ENCODE measurements at places on chromosomes 2 and 18.

- DNase-seq, result no peak
Measured at GRCh38 chr18:44884431-44884830, 203.7 kb downstream of the SETBP1 start.

GRCh38 chr2:134073023-134073422 lies 180.8 kb upstream of the MGAT5 start:
- DNase-seq, result no peak

- no peak for DNase-seq
Measured at GRCh38 chr2:24779116-24779515, 14.1 kb downstream of the PTRHD1 start.

GRCh38 chr18:56639104-56639381 lies 651 bp upstream of the TXNL1 start:
- DNase-seq, result no peak

DNA sequence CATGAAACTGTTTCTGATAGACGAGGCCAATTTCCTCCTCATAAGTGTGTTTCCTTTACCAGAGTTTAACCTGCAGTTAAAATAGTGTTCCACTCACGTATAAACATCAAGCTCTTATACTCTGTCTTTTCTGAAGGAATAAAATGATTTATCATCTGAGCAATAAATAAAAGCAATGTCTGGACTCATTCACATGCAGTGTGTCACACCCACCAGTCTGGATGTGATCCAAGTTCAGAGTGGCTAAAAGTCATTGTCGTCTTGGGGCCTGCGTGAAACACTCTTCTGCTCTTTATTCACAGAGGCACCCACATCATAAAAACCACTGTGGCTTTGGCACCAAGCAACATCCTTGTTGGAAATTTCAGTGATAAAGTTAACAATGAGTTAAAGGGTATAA lies 19.5 kb upstream of the SLC9A4 start:
- no peak for DNase-seq

GRCh38 chr2:217370391-217370790 lies 510.5 kb upstream of the TNP1 start:
- DNase-seq, result no peak

- DNase-seq, result no peak
Measured at GRCh38 chr2:65070172-65070830, 14.1 kb downstream of the CEP68 start.

GRCh38 chr18:8319798-8320489 lies 289.3 kb upstream of the RAB12 start:
- no peak for DNase-seq

GRCh38 chr2:58906081-58906645 lies 665.0 kb upstream of the FANCL start:
- DNase-seq, result no peak

GRCh38 chr2:170813611-170814532 lies 2.8 kb upstream of the GAD1 start:
- DNase-seq, result no peak

DNA sequence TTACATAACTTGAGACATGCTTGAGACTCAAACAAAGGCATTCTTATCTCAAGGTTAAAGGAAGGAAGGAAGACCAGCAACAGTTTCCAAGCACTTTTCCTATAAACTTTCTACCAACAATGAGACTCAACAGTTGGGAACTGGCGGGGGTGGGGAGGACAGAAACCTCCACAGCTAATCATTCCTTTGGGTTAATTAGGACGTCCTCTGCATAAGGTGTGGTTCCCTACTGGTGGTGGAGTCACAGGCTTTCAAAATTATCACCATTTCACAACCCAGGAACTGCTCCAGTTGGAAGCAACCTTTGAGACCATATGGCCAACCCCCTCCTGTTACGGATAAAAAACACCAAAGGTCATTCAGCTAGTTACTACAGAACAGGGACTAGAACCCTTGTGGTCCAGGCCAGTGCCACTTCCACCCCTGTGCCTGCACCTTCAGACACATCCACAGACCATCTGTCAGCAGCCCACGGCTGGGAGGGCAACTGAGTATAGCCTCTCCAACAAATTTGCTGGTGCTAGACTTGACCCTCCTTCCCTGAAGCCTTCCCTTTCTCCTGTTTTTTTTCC lies 30.1 kb upstream of the ATL2 start:
- no peak for DNase-seq

DNA sequence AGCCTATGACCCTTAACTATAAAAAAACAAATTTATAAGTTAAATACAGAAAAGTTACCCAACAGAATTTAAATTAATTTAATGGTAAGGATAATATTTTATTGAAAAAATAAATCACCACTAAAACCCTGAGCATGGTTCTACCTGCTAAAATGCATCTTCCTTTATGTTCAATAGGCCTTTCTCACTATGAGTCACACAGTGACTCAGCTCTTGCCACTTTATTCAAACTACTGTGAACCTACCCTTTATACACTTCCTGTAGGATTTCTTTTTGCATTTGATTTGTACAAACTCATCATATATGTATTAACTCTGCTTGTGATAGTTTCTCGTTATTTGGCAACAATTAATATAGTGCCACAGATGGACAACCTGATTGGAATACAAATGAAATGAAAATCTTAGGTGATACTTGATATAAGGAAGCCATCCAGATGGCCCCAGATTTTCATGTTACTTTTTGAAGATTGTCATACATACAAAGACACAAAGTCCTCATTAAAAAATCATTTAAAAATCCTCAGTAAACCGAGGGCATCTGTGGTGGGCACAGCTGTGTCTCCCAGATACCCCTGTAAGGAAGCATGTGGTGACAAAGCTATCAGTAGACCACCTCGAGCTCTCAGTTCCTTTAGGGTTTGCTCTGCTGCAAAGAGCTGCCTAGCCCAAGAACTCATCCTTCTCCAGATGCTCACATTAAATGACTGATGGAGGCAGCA lies 55.2 kb upstream of the COBLL1 start:
- no peak for DNase-seq

DNA sequence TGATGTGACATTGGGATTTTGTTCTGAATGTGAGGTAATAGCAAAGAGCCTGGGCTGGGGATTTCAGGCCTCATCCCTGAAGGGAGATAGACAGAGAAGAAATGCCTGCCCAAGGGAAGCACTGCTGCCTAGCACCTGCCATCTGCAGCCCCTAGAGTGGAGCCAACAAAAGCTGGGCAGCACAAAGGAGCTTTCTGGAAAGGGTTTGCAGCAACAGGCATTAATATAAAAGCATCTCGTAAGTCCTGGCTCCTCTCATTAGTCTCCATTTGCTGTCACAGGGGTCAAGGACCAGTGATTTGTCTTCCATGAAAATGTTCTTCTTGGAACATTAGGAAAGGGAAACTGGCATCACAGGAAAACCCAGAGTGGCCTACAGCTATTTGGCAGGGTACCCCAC lies 157.2 kb upstream of the SLC14A2 start:
- no peak for DNase-seq

GRCh38 chr2:219207884-219208740 lies 1.5 kb downstream of the ZFAND2B start:
- DNase-seq, result no peak

GRCh38 chr2:85853499-85854165 lies 35.2 kb downstream of the ST3GAL5 start:
- DNase-seq, result no peak

- no peak for DNase-seq
Measured at GRCh38 chr2:44570271-44570670, 208.5 kb downstream of the CAMKMT start.

- DNase-seq, result no peak
Measured at GRCh38 chr2:208407667-208408066, 1.1 kb downstream of the PTH2R start.

- no peak for DNase-seq
Measured at GRCh38 chr2:71544919-71545571, 91.7 kb downstream of the DYSF start.

GRCh38 chr2:70458661-70459060 lies 95.0 kb downstream of the TGFA start:
- DNase-seq, result no peak

DNA sequence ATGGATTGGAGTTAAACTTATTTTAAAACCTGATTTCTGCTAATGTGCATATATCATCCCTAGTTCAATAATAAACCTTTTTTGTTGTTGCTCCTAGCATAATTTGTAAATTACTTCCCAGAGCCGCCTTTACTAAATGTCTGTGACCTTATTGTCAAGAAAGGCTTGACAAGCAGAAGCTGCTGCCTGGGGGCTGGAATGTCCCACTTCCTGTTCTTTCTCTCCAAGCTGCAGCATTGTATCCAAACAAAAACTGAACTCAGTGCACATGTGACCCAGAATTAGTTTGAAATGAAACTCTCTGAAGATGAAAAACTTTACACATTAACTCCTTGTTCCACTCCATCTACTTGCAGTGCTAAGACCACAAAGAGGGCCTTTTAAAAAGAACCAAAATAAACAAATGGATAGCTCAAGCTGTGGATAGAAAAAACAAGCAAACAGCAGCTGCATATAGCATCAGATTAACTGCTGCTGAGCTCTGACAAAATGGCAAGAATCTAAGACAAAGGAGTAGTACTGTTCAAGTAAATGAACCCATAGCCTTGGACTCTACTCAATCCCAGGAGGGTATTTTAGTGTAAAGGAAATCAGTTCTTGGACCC lies 99.8 kb upstream of the NEUROD1 start:
- no peak for DNase-seq

GRCh38 chr2:160325418-160325817 lies 125.3 kb upstream of the ITGB6 start:
- no peak for DNase-seq

DNA sequence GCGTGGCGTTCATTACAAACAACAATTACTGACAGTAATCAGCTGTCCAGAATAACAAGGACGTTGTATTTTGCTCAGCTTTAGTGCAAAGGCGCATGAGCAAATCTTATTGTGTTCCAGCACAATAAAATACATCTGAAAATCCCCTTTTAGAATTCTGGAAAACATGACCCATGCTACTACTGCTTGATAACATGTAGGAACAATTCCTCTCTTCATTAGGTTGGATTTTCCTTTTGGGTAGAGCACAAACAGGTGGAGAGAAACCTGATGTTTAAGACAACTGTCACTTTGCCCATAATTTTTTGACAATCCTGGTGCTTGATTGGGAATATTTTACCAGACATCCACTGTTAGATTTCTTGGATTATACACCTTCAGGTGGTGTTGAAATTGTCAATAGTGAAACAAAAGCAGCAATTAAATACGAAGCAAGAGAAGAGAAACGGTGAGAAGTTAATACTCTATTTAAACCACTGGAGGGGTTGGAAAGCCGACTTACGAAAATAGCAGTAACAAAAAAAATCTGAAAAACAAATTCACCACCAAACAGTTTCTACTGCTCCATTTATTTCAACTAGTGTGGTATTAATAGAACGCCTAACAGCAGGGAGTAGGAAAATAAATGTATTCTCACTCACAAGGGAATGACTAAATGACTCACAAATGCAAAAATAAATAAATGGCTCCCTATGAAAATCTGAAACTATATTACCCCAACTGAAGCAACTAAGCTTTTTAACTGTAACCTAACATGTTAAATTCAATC lies 102.7 kb downstream of the CPO start:
- no peak for DNase-seq

DNA sequence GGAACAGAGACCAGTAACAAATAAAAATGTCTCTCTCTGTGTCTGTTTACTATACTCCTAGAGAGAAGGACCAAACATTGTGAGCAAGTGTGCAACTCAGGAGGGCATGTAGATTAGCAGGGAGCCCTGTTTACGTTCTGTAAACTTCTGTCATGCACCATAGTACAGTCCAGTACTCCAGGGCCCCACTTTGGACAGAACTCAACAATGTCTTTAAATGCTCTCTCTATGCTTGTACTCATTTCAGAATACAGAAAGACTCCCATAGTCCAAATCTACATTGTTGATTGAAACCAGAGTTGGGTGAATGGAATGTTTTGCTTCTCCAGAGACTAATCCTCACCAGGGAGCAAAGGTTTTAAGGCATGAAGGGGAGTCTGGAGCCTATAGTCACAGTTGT lies 934.8 kb downstream of the NRXN1 start:
- no peak for DNase-seq

DNA sequence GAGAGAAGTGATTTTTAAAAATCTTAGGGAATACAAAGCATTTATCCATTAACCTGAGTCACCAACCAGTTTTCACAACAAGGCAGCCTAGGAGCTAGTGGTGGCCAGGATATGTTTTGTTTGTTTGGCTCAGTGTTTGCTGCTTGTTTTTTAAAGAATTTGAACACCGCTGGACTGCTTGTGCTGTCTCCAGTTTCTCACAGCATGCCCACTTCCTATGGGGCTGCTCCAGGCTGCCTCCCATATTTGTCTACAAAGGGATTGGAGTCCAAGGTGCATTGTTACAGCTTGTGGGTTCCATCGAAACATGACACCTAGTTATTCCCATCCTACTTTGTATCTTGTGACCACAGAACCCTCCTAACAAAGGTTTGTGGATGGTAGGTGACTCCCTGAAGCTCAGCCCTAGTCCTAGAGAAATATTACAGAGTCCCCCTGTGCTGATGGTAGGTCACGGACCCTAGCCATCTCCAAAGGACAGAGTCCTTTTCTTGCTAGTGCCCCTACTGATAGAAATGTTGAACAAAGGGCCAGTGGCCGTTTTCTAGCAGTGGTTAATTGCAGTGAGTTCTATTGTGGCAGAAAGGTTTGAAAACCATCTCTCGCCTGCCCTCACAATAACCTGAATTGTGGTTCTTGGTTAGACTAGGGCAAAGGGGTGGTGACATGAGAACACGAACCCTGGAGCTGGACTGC lies 23.2 kb downstream of the GPR39 start:
- no peak for DNase-seq

- DNase-seq, result no peak
Measured at GRCh38 chr18:73690222-73690621, 457.4 kb downstream of the FBXO15 start.

DNA sequence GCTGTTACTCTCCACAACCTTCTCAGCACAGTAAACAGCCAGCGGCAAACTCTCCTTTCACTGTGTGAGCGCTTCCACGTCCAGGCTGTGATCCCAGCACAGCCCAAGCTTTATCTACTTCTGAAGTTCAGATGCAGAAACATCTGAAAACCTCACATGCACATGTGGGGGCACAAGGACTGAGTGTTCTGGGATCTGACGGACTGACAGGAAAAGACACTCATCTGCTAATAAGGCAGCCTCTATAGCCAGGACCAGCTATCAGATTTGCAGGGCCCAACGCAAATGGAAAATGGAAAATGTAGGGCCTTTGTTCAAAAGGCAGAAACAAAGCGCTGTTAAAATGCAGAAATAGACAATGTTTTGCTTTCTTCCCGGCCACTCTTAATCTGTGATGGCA lies 133.8 kb upstream of the ARHGAP28 start:
- no peak for DNase-seq

GRCh38 chr2:240139011-240139441 lies 1.4 kb downstream of the OTOS start:
- DNase-seq, result peak; percentile 56

- DNase-seq, result no peak
Measured at GRCh38 chr18:79355433-79356335, 40.0 kb upstream of the NFATC1 start.

GRCh38 chr2:54770211-54770610 lies 46.7 kb downstream of the EML6 start:
- no peak for DNase-seq

- DNase-seq, result no peak
Measured at GRCh38 chr2:45191146-45191863, 182.1 kb upstream of the SIX2 start.

GRCh38 chr2:64735504-64735903 lies 81.8 kb upstream of the SERTAD2 start:
- DNase-seq, result no peak

GRCh38 chr2:233395687-233396086 lies 41.4 kb downstream of the DGKD start:
- no peak for DNase-seq
